ENCODE measurements at places on chromosomes 5 and 9. TPM values are rescaled to one million over a fixed set of nuclear protein-coding genes. Genes with fewer than 3 reads are reported as not detected.

ZDHHC12 gene
- total RNA-seq, result 6.5 TPM

IFNA13 gene
- not detected for total RNA-seq

ACER2 gene
- 4.1 TPM for total RNA-seq

FOXD4 gene
- total RNA-seq, result not detected

GAPVD1 gene
- total RNA-seq, result 32.7 TPM

ZNF366 gene
- total RNA-seq, result 3.9 TPM

PLAC8L1 gene
- total RNA-seq, result not detected

HSPA9 gene
- total RNA-seq, result 285 TPM

HMMR gene
- total RNA-seq, result 0.85 TPM

SOHLH1 gene
- total RNA-seq, result not detected

TNFSF8 gene
- 0.95 TPM for total RNA-seq

OR1Q1 gene
- not detected for total RNA-seq

SLC36A2 gene
- not detected for total RNA-seq

PDCD1LG2 gene
- 1.1 TPM for total RNA-seq

PCDHGA5 gene
- 7.2 TPM for total RNA-seq

TAF1L gene
- not detected for total RNA-seq

CMYA5 gene
- total RNA-seq, result 983 TPM

FUBP3 gene
- total RNA-seq, result 29.6 TPM

AK8 gene
- 1.4 TPM for total RNA-seq

PWWP2A gene
- total RNA-seq, result 11.2 TPM

Measured in heart left ventricle (tissue), 16 donors.